ENCODE measurements at places on chromosomes 11 and 22. TPM values are rescaled to one million over a fixed set of nuclear protein-coding genes. Genes with fewer than 3 reads are reported as not detected.

GRCh38 chr11:67523556-67524479 is 572 bp upstream of the CABP2 start:
- peak; percentile 45 for DNase-seq

Gene LARGE2
- total RNA-seq = 4.2 TPM

GRCh38 chr22:47367993-47368945 is 605.8 kb downstream of the TBC1D22A start:
- no peak for DNase-seq

- DNase-seq = no peak
These were observed 7.9 kb downstream of the PPIL2 start for GRCh38 chr22:21673534-21674321.

Gene SCGB1A1
- not detected for total RNA-seq

DNA sequence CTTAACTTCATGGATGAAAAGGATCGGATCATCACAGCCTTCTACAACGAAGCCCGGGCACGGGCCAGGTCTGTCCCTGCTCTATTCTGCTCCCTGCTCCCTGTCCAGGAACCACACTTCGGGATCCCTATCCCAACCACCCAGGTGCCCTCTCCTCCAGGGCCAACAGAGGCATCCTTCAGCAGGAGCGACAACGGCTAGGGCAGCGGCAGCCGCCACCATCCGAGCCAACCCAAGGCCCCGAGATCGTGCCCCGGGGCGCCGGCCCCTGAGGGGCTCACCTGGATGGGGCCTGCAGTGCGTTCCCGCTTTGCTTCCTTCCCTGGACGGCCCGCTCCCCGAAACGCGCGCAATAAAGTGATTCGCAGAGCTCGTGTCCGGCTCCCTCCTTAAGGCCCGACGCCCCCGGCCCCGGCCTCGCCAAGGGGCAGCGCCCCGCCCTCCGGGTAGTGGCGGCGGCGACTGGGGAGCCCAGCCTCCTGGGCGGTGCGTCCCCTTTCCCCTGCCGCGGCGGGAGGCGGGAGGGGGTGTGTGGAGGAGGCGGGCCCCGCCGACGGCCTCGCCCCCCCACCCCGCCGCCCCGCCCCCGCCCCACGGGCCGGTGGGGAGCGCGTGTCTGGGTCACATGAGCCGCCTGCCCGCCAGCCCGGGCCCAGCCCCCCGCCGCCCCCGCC is at the start of gene VEGFB:
Gene VEGFB (plus strand): TSS at position 672 of the 674 bp plus-strand sequence. CDS start 250 bp downstream, outside the sequence.
- DNase-seq = peak; percentile 81

DNA sequence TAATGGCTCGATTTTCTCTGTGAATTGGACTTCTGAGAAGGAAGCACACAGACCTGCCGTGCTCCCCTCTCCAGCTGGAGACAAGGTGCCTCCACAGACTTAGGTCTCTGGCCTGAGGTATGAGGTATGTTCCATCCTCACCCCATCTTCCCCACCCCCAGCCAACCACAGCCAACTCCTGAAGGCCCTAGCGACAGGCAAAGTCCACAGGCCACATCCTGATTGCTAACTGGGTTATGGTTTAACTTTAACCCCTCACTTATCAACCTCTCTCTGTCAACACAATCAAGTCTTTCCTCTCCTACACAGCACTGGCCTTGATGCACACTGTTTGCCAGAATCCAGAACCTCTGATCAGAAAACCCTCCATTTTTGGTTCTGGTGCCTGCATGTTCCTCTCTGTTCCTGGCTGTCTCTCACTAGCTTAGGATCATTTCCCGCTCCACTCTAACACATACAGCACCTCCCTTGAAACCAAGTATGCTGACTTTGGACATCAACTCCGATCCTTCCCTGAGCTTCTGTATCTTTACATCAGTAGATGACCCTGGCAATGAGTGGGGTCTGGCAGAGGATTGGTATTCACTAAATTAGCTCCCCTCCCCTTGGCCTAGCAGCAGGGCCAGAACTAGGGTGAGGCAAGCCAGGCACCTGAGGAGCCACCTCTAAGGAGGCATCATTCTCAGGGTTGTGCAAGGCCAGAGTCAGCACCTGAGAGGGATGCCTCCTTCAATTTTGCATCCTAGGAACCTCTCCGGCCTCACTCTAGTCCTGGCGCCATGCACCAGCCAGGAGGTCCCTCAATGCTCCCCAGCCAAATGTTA is 22.0 kb downstream of the JAML start:
- peak; percentile 89 for DNase-seq

GRCh38 chr22:25465949-25466348 is 98.5 kb upstream of the GRK3 start:
- no peak for DNase-seq

GRCh38 chr22:27651486-27651885 is 150.1 kb downstream of the MN1 start:
- DNase-seq = no peak

- no peak for DNase-seq
These were observed 784.9 kb upstream of the LUZP2 start for GRCh38 chr11:23711981-23712380.

Data from left colon (tissue), 2 donors.